ENCODE measurements at places on chromosomes 7 and 10.
A peak's percentile ranks its signal among the peaks of the same experiment; 100 is the strongest.

- DNase-seq, result no peak
These were observed 5.8 kb downstream of the PSMA2 start for GRCh38 chr7:42926204-42926603.

DNA sequence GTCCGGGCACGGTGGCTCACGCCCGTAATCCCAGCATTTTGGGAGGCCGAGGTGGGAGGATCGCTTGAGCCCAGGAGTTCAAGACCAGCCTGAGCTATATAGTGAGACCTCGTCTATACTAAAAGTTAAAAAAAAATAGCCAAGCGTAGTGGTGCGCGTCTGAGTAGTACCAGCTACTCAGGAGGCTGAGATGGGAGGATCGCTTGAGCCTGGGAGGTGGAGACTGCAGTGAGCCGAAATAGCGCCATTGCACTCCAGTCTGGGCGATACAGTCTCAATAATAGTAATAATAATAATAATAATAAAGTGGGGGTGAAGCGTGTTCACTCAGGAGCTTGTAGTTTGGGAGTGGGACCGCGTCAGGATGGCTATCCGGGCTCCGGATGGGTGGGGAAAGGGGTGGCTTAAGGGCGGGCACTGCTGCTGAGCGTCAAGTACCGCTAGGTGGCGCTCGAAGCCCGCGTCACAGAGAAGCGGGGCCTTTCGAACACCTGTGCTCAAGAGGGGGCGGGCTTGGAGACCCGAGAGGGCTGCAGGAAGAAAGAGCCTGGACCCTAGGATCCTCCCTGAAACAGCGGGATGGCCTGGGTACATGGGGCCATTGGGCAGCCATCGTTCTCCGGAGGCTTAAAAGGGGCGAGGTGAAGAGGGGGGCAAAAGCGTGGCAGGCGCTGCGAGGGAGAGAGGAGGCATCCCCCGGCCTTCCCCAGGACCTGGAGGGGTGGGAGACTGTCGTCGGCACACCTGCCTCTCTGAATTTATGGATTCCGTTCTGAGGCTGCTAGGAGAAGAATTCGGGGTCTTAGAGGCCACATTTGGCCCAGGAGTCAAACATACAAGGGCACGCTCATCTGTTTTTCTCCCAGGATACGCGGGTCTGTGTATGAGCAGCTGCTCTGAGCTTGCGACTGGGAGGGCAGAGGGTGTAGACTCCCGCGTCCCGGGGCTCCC, 14.5 kb downstream of the LBX1 start:
- DNase-seq, result peak; percentile 73

DNA sequence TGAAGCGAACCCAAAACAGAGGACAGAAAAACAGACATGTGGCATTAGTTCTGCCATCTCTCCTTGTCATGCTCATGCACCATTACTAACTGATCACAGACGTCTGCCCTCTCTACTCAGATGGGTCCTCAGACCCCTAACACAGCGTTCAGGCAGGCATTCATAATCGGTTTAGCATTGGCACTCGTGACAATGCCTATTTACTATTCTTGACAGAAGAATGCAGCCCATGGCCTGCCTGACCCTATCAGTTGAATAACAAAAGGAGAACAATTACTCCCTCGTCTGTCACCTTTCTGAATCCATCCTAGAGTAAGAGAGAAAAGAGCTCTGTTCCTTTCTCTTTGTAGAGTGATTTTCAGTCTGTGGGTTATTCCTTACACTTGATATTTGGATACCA, 194.6 kb upstream of the PHYHIPL start:
- DNase-seq, result no peak

- peak; percentile 74 for DNase-seq
These were observed 98.2 kb upstream of the DKK1 start for GRCh38 chr10:52215745-52216361.

- no peak for DNase-seq
These were observed 1080.1 kb upstream of the SORCS1 start for GRCh38 chr10:108244443-108245228.

- no peak for DNase-seq
These were observed 14.3 kb upstream of the BHLHA15 start for GRCh38 chr7:98196706-98197605.

- DNase-seq, result no peak
These were observed 139.2 kb downstream of the TEX36 start for GRCh38 chr10:125543796-125544195.

DNA sequence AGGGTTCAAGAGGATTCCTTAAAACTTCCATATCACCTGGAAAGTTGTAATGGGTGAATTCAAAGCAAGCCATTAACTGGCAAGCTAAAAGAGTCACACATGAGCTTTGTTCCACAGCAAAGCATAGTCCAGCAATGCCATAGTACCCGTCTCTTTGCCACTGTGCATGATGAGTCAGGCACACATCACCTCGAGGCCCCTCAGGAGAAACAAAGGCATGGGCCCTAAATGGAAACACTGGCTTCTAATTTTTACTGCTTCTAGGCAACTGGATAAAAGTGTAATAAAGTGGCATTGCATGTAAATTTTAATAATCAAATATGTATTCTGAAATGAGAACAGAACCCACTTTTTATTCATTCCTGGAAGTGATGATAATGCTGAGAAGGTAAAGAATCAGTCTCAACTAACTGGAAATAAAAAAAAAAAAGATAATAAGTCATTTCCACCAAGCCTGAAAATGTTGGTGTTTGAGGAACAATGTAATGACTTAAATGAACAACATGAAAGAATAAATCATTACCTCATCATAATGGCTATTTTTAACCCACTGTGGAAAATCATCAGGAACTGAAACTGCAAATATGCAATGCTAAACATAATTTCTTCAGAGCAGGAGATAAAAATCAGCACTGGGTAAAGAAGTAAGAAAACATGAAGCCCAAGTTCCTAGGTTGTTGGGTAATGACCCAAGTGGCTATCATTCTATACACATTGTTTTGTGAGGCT, 104.9 kb downstream of the CDK6 start:
- DNase-seq, result no peak

DNA sequence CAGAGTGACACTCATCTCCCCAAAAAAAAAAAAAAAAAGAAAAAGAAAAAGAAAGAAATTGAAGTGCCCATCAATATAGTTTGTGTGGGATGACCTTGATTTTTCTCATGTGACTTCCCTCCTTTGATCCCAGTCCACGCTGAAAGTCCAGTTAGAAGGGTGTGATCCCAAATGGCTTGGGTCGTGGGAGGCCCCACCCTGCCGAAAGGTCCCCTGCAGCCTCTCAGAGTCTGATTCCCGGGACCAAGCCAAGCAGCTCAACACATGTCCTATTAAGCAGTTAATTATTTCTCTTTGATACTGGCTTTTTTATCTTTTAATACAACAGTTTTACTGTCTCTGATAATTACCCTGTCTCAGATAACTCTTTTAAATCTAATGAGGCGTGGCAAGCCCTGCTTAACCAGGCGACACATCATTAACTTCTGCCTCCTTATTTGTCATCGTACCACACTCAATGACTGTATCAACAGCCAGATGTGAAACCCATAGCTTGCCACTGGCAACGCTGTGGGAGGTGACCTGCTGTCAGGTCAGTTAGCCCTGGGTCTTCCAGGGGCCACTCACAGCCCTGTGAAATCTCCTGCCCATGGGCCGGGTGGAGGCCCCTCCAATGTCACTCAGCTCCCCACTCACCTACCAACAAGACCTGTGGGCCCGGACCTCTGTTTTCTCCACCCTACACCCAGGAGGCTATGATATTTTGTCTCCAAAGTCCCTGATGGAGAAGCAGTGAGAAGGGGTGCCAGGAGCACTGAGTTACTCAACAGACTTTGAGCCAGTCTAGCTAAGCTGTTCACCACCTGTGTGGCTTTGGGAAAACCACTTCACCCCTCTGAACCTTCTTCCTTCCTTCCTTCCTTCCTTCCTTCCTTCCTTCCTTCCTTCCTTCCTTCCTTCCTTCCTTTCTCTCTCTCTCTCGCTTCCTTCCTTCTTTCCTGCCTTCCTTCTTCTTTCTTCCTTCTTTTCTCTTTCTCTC, 110.0 kb upstream of the SFMBT2 start:
- DNase-seq, result no peak

DNA sequence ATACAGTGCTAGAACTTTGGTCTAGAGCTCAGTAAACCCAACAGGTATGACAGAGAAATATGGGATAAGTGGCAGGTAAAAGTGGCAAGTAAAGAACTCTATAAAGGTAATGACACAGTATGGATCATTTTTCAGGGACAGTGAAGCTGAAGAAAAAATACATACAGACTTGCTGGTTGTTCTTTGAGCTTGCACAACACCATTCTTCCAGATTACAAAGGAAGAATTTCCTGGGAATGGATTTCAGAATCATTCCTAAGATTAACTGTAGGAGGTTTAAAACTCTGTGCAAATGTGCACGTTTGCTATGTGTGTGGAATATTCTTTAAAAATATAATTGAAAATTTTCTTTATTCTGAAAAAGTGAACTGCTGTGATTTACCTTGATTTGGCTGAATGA, 36.0 kb downstream of the PHF14 start:
- no peak for DNase-seq

DNA sequence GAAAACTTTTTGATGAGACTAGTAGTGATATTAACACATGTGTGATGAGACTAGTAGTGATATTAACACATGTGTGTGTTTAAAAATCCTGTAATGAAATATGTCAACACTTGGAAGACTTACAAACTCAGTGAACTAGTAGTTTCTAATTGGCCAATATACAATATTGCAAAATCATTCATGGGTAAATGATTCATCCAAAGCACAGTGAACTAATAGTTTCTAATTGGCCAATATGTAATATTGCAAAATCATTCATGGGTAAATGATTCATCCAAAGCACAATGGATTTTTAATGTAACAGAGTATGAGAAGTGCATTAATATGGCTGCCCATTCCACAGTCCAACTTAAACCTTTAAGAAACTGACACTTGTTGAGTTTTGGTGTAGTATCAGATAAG, 77.8 kb downstream of the ATAD1 start:
- no peak for DNase-seq

DNA sequence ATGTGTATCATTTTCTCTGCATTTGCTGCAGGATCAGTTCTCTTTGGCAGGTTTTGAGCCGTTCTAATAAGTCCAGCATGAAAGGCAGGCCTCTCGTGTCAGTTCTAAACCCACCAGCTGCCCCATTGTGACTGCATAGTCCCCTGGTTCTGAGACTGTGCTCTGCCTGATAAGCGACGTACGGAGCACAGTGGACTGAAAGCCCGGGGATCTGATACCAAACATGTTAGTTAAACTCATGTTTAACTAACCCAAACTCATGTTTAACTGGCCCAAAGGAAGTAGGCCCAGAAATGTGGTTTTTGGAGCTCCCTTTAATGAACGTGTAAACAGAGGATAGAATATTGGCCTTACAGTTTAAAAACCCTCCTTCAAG, 98.0 kb upstream of the PDCD4 start:
- DNase-seq, result no peak

GRCh38 chr7:31955641-31956040, 114.6 kb downstream of the PDE1C start:
- DNase-seq, result no peak

DNA sequence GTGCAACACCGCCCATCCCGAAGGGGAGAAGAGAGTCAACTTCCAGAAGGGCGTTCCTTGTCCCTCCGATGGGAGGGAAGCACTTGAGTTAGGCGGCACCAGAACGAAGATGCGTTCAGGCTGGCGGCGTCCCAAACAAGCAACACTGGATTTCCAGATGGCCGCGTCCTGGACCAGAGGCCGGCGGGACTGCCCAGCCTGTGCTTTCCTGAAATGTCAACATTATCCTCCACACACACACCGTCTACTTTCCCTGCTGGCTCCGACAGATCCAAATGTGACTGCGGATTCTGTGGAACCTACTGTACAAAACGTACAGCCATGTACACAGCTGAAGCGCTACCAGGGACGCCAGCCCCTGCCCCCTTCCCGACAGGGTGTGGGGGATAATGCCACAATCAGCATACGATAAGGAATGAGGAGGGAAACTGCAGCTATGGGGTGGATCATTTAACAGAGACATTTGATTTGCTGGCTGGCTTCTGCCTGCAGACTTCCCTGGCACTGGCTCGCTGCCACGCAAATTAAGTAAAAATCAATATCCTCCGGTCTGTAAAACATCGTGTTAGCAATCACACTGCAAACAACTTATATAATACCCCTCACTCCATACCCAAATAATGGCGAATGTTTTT, 82.1 kb downstream of the ZRANB1 start:
- DNase-seq, result peak; percentile 61

DNA sequence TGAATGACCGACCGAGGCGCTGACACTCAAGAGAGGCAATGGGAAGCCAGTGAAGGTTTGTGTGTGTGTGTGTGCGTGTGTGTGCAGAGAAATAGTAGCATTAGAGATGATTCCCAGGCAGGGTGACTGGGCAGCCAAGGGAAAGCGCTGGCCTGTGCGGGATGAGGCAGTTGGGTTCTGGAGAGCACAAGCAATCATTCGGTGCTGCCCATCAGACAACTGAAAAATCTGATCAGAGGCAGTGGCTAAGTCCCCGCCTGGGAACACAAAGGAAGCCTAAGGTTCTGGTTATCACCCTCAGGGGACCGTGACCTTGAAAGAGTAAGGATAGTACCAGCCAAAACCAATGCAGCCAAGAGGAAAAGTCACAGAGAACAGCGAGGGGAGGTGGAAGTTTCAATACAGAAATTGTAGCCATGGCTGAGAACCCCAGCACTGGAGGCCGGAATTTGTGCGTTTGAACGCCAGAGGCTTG, 868 bp upstream of the PDCD4 start:
- no peak for DNase-seq

DNA sequence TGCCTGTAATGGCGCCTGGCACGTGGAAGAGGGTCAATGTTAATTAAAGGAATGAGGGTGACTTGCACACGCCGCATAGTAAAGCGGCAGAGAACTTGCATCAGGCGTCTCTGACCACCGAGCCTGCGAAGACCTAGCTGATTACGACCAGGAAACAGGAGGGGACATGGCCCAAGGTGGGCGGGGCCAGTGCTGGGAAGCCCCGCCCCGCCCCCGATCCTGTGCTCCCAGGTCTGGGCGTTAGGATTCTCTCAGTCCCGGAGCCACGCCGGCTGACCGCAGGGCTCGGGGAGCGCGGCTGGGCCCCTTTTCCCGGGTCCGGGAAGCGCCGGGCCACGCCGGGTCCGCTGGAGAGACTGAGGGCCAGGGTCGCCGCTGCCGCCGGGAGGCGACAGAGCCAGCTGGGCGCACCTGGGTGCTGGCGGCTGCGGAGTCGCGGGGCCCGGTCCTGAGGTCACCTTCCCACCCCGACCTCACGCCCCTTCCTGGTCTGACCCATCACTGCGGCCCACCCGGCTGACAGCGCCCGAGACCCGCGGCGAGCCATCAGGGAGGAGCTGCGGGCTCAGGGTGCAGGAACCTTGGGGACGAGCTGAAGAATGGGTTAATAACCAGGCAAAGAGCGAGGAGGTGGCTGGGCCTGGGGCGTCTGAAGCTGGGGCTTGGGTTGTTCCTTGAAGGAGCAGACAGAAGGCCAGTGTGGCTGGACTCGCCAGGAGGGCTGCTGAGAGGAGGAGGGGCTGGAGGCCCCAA, 23.0 kb upstream of the GRID1 start:
- no peak for DNase-seq

DNA sequence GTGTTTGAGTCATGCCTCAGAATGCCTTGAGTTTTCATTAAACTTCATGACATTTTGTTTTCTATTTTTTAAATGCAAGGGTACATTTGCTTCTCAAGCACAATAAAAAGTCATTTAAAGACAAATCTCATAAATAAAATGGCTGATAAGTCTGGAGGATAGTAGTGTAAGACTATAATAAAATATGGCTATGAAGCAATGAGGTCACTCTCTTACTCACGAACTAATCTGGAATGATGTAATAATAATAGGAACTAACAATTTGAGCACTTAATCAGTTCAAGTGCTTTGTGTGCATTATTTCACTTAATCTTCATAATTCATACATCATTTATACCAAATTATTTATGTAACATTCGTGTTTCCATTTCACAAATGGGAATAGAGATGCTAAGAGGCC, 149.3 kb upstream of the CTTNBP2 start:
- DNase-seq, result no peak

GRCh38 chr10:102159051-102159597, 6.9 kb downstream of the NOLC1 start:
- DNase-seq, result no peak
